ENCODE measurements at places on chromosomes 7 and 10. TPM values are rescaled to one million over a fixed set of nuclear protein-coding genes. Genes with fewer than 3 reads are reported as not detected.

Gene SLC26A5
- total RNA-seq: 0.20 TPM

Gene ADCYAP1R1
- 3.9 TPM for total RNA-seq

Gene DLX5
- 2.1 TPM for total RNA-seq

Gene AKAP9
- 101 TPM for total RNA-seq

Gene ITPRIP
- total RNA-seq: 13.0 TPM
